ENCODE measurements at places on chromosomes 4 and X. TPM values are rescaled to one million over a fixed set of nuclear protein-coding genes. Genes with fewer than 3 reads are reported as not detected.

GLRA3 gene
- not detected for total RNA-seq

ZNF157 gene
- total RNA-seq = 0.57 TPM

PAGE2 gene
- not detected for total RNA-seq

- no peak for DNase-seq
- no peaks in the 10 kb centered on the region for H3K4me1 ChIP-seq
- H3K4me3 ChIP-seq = no peak overlapping the region
Observed at GRCh38 chrX:151984328-151984727, 9.9 kb upstream of the GABRE start.

GRCh38 chrX:24464836-24465531 lies at the start of gene PDK3:
Gene PDK3 (plus strand): TSS chrX:24465286. CDS start chrX:24465456, 170 bp downstream.
- no peaks in the 10 kb centered on the region for H3K27me3 ChIP-seq
- peak; percentile 91 for DNase-seq
- H3K27ac ChIP-seq = peak within 1 kb of the TSS; percentile 86
- no peaks in the 10 kb centered on the region for H3K36me3 ChIP-seq

Measured in kidney (tissue), 22 donors.